ENCODE measurements at places on chromosomes 4 and X.

DNA sequence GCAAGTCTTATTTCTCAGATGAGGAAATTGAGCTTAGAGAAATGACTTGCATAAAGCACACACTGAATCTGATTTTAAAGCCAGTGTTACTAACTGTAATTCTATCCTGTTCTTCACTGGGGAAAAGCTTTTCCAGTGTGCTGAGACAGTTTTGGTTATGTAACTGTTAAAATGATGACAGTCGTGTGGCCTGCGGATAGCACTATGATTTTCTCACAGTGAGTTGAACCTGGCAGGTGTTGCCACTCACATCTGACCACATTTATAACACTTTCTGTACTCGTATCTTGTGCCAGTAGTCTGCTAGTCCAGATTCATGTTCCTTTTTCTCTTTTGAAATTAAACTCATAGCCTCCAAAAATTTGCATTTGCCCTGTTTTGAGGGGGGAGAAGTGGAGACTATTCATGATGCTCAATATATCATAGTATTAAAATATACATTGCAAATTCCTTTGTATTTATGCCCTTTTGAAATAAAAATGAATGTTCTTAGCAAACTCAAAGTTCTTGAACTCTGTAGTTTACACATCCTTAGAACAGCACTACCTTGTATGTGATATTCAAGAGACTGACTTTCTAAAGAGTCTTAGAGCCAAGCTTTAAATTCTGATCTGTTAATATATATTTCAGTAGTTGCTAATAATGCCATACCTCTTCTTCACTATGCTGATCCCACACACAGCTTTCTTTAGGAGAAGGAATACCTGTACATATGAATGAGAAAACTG is 132.3 kb downstream of the PDLIM5 start:
- DNase-seq: no peak

GRCh38 chr4:165378745-165379677 is at the start of gene CPE:
Gene CPE (plus strand): TSS chr4:165379008. CDS start chr4:165379222, 214 bp downstream.
- DNase-seq: no peak

DNA sequence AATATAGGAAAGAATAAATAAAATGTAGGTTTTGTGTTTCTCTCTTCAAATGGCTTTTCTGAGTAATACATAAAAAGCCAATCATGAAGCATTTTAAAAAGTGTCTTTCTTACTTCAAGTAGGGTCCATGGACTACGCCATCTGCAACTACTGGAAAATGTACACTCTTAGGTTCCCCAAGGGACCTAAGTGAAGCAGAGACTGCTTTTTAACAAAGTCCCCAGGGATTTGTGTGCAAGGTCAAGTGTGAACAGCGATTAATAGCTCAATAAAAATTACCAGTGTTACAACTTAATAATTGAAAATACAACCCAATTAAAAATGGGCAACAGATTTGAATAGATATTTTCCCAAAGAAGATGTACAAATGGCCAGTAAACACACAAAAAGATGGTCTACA is 84.9 kb downstream of the ARHGAP6 start:
- no peak for DNase-seq

GRCh38 chr4:151887816-151888180 is 127.0 kb upstream of the GATB start:
- no peak for DNase-seq

- no peak for DNase-seq
Observed at GRCh38 chr4:5730993-5731990, 20.3 kb downstream of the EVC start.

DNA sequence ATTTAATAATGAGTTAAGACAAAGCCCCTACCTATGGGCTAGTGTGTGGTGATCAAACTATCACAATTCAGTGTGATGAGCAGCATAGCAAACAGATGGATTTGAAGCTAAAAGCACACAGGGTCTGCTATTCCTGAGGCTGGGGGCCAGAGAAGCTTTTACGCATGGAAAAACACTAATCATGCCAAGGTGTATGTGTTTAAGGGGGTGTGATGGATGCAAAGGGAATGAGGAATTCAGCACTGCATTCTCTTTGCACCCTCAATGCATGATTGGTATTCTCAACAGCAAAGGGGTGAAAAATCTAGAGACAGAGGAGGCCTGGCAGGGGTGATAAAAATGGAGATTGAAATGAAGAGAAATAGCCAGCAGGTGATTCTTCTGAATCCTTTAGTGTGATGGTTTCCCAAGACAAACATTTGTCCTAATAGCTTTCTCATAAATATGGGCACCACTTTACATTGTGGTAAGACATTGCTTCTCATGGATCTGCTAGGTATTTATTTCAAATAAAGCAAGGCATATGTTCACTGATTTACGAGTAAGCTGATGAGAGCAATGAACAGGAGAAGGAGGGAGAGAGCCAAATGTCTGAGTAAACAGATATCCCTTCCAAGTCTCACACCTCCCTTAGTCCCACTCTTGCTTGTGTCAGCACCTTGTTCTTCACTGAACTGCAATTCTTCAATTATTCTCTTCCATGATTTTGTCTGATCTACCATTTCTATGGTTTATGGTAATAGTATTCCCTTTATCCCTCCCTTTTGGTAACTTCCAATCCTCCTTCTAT is 15.7 kb downstream of the C1QTNF7 start:
- DNase-seq: no peak

DNA sequence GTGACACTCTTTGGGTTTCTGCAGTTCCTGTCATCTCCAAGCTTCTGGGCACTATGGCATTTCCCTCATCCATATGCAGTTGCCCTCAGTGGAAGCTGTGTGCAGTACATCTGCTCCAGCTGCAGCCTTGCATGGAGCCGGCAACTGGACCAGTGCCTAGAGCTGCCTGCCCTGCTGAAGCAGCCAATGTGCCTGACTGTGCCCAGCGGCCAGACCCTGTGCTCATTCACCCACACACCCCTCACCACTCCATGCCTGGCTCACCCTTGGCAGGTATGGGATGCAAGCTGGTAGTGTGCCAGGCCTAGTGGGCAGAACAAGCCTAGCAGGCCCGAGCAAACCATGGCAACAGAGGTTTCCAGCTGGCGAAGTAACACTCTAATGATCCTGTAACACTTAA is 370.8 kb downstream of the FSTL5 start:
- DNase-seq: no peak

- no peak for DNase-seq
Observed at GRCh38 chrX:13387666-13388494, 68.0 kb upstream of the ATXN3L start.

- DNase-seq: no peak
Observed at GRCh38 chr4:7062816-7063215, 5.0 kb downstream of the GRPEL1 start.

GRCh38 chr4:101018836-101019235 is 328.5 kb downstream of the PPP3CA start:
- DNase-seq: no peak

GRCh38 chr4:81685104-81685503 is 213.4 kb upstream of the RASGEF1B start:
- no peak for DNase-seq

GRCh38 chr4:96379524-96379923 is 539.6 kb downstream of the PDHA2 start:
- no peak for DNase-seq

DNA sequence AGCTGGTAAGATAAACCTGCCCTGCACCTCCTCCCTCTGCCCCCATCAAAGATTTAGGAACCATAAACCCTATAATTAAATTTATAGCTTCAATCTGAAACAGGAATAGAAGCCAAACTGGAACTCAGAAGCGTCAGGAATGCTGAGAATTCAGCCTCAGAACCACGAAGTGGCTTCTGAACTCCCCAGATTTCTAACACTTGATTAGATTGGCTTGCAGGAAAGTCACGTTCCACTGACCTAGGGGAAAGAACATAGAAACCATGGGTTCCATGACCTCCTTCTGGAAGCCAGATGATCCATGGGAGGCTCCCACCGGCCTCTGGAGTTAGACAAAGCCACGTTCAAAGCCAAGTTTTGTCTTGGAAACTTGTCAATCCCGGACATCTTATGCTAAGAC is 356.5 kb downstream of the MID1IP1 start:
- no peak for DNase-seq

All from activated CD4-positive, CD25-positive, alpha-beta regulatory T cell treated with anti-CD3 and anti-CD28 coated beads, Interleukin-2, amount 50 U/mL, for 16 hours (primary cell).